Bone marrow (tissue), 2 donors: ENCODE measurements at places on chromosomes 1 and 21.
A peak's percentile ranks its signal among the peaks of the same experiment; 100 is the strongest.

- DNase-seq, result no peak
These were observed 186.0 kb downstream of the LEPR start for GRCh38 chr1:65606426-65606825.

- no peak for DNase-seq
These were observed 351.1 kb upstream of the AJAP1 start for GRCh38 chr1:4303303-4303702.

- DNase-seq, result no peak
These were observed 327.9 kb upstream of the BEND5 start for GRCh38 chr1:49104575-49104974.

DNA sequence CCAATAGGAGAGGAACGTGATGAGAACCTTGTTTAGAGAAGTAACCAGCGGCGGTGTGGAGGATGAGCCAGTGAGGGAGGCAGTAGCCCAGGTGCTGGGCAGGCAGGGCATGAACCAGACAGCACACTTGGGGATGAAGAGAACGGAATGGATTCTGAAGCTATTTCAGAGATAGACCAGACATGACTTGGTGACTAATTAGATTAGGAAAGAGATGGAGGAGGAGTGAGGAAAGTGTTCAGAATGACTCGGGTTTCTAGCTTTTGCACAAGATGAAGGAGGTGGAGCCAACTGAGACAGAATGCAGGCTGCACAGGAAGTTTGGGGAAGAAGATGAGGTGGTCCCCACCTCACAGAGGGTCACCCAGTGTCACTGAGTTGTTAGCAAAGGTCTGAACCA is 5.1 kb downstream of the PEF1 start:
- no peak for DNase-seq

DNA sequence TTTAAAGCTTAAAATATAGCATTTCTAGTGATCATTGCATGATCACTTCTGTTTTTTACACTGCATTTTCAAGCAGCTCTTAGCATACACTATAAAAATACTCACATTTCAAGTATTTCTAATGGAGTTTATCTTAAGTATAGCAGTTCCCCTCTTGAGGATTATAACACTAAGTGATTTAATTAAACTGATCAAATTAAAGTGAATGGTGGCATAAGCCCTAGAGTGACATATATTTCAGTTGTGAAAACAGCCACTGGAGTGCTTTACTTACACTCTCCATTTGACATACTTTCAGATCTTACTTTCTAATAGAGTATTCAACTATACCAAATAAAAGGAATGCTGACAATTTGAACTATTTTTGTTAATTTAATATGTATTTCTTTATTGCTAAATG is 623.3 kb upstream of the TMPRSS15 start:
- DNase-seq, result no peak

DNA sequence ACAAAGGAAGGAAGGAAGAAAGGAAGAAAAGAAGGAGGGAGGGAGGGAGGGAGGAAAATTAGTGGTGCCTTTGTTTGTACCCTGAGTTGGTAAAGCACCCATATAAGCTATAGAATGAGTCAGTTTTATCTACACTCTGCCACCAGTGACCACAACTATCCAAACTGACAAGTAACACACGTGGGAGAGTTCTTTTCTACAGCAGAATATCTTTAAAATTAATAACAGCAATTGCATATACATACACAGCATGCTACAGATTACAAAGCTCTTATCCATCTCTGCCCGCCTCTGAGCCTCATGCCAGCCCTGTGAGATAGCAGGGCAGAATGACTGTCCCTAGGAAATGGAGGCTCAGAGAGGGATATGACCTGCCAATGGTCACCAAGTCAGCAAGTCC is 20.3 kb downstream of the CDCP2 start:
- DNase-seq, result no peak

DNA sequence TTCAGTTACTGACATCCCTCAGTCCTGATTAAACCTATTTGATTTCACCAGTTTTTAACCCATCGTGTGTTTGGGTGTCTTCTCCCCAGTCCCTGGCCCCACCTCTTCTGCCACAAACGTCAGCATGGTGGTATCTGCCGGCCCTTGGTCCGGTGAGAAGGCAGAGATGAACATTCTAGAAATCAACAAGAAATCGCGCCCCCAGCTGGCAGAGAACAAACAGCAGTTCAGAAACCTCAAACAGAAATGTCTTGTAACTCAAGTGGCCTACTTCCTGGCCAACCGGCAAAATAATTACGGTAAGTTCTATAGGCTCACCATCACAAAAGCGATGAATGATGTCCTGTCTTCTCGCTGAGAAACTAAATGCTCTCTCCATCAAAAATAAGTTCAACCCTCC is 28.7 kb downstream of the NBPF3 start:
- no peak for DNase-seq

DNA sequence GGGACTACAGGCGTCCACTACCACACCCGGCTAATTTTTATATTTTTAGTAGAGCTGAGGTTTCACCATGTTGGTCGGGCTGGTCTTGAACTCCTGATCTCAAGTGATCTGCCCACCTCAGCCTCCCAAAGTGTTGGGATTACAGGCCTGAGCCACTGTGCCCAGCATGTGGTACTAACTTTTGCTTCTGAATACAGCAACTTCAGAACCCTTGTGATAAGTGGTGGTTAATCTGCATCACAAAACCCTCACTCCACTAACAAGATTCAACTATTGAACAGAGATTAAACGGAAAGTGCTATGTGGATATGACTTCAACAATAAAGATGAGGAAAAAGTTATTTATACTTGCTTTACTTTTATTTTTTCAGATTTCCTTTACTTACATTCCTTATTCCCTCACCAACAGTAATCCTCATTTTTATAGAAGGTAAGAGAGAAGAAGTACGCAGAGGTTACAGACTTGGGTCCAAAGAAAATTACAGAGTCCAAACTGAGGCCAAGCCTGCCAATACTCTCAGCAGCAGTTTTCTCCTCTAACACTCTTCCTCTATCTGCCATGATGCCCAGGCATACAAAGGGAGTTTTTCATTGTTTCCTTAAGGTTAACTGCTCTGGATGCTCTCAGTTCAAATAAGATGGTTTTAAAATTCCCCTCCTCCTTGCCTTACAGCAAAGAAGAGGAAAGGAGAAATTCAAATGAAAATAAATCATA is 44.3 kb downstream of the SLC16A1 start:
- no peak for DNase-seq

- no peak for DNase-seq
These were observed 9.2 kb upstream of the CDC42 start for GRCh38 chr1:22043198-22043769.

GRCh38 chr1:32182060-32182459 is 2.6 kb downstream of the TXLNA start:
- no peak for DNase-seq

DNA sequence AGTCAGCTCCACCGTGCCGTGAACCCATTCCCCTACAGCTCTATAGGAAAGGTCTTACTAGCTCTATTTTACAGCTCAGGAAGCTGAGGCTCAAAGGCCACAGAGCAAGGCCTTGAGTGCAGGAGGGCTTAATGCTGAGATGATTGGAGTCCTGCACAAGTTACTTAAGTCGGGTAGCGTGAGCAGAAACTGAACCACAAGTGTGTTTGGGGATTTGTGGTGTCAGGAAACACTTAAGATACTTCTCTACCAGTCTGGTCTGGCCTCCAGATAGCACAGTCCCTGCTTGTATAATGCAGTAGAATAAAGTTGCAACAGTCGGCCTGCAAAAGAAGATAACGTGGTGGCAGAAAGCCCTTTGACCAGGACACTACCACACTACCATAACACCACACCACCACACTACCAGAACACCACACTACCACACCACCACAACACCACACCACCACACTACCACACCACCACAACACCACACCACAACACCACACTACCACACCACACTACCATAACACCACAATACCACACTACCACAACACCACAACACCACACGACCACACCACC is 118.1 kb downstream of the SPSB1 start:
- DNase-seq, result no peak

GRCh38 chr1:245000872-245001188 is 136.5 kb upstream of the HNRNPU start:
- no peak for DNase-seq

- peak; percentile 40 for DNase-seq
These were observed 623 bp downstream of the GNG4 start for GRCh38 chr1:235648954-235649367.
